ENCODE measurements at places on chromosomes 4 and X. TPM values are rescaled to one million over a fixed set of nuclear protein-coding genes. Genes with fewer than 3 reads are reported as not detected.

The SUPT20HL2 gene
- total RNA-seq = not detected

The MTMR8 gene
- 2.6 TPM for total RNA-seq

The MEPE gene
- not detected for total RNA-seq

The FGFBP2 gene
- not detected for total RNA-seq

The CNKSR2 gene
- 7.8 TPM for total RNA-seq

The TMEM144 gene
- total RNA-seq = 2.6 TPM

The DAPP1 gene
- total RNA-seq = 1.6 TPM

The PRR32 gene
- 53.2 TPM for total RNA-seq

The SSX1 gene
- total RNA-seq = not detected

The IGFBP7 gene
- 66.8 TPM for total RNA-seq

The LRRC66 gene
- total RNA-seq = 1.0 TPM

The VEGFD gene
- under 0.01 TPM for total RNA-seq

The NMU gene
- not detected for total RNA-seq

The AMTN gene
- total RNA-seq = not detected

The ENAM gene
- total RNA-seq = 2.1 TPM

The CLDN2 gene
- under 0.01 TPM for total RNA-seq

The ANXA10 gene
- total RNA-seq = not detected

The DDX60 gene
- total RNA-seq = 8.9 TPM

The SPANXD gene
- total RNA-seq = not detected

The SMR3B gene
- not detected for total RNA-seq

Data from skeletal muscle tissue (tissue), 5 donors.